ENCODE measurements at places on chromosomes 16 and 17. TPM values are rescaled to one million over a fixed set of nuclear protein-coding genes. Genes with fewer than 3 reads are reported as not detected.

Gene PPM1E
- total RNA-seq, result 0.25 TPM

Gene PIMREG
- 87.3 TPM for total RNA-seq

Gene RNU2-1
- total RNA-seq, result not detected

DNA sequence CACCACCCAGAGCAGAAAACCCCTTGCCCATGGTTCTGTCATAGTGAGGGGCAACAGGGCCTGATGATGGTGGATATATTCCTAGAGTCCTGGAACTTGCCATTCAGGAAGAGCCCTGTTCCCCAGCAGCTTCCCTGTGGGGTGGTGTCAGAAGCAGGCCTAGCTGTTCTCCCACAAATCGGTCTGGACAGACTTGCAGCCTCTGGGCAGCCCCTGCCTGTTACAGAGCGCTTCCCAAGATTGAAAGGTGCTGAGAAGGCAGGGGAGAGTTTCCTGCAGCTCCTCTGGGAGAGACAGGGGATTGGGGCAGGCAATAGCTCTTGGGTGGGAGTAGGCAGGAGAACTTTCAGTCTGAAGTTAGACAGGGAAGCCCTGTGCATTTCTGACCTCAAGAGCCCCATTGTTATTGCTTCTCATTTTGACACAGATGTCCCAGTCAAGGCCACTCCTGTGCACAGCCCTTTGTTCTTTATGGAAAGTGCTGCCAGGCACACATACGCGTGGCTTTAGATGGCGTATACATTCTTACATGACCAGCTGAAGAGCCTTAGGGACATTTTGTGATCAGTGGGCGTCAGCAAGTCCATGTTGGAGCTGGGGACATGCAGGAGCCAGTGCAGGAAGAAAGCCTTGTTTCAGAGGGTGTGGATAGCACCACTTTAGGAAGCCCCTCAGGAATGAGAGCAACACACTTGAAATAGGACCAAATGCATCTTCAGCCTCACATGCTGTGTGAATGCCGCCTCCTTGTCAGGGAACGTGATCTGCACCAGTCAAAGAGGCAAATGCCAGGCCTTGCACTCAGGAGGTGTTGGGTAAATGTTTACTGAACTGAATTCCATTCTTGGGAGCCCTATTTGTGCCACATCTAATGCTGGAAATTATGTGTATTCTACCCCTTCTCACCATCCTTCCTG, 67.5 kb downstream of the GNAO1 start:
- no peak for DNase-seq

- DNase-seq, result no peak
Observed at GRCh38 chr16:8996891-8997290, 33.2 kb upstream of the USP7 start.

DNA sequence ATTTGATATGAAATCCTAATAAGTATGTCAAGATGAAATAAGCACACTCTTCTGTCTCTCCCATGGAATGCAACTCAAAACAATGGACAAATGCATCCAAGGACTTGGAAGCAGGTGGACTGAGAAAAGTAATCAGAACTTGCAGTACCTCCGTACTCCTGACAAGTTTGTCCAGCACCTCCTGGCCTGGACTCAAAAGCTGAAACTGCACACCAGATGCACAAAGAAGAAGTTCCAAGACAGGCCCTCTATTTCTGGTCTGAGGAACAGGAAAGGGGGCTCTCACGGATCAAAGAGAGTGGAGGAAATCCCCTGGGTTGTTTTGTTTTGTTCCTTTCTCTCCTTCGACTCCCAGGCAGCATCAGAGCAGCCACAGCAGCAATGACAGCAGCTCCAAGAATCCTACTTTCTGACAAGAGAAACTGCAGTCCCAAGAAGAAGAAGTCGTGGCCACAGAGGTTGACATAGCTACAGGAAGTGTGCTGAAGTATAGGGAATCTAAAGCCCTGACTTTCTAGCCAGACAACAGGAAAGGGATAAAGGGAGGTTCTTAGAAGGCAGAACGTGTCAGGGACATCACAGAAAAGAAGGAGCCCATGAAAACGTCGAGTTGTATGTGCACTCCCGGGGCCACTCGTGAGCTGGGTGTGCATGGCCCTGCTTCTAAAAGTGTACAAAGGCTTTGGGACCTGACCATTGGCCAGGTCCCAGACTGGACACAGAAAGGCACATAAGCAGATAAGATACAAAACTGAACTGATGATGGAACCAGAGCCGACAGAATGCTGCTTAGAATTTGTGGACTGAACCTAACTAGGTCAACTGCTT, 29.3 kb downstream of the AKAP10 start:
- DNase-seq, result no peak

- no peak for DNase-seq
Observed at GRCh38 chr16:64345142-64345541, 776.7 kb downstream of the CDH11 start.

DNA sequence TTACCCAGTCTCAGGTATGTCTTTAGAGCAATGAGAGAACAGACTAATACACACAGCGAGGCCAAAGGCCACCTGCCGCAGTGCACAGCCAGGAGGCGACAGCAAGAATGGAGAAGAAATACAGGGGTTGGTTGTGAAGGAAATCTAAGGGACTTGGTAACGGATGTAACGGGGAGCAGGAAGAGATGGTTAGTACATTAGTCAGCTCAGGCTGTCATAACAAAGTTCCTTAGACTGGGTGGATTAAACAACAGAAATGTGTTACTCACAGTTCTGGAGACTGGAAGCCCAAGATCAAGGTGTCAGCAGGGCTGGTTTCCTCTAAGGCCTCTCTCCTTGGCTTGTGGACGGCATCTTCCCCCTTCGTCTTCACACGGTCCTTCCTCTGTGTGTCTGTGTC, 47.1 kb downstream of the TVP23C start:
- peak; percentile 77 for DNase-seq

Measured in M059J (cell line).